ENCODE measurements at places on chromosomes 13 and 19. TPM values are rescaled to one million over a fixed set of nuclear protein-coding genes. Genes with fewer than 3 reads are reported as not detected.

DNA sequence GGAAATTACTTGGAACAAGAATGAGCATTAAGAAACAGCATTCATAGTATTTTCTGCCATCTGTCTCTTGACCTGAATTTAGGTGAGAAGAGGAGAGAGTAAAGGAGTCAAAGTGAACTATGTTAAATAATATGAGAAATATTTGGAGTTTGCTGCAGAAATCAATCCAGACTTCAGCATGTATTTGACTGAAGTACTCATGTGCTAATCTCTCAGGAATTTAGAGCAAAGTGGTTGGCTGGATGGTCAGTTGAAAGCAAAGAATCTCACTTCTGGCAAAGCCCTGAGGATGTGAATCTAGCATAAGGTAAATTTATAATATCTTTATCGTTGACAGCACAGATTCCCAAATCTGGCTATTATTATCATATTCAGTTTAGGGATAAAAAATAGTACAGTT, 394.3 kb downstream of the PCDH17 start:
- no peak for DNase-seq

- no peak for DNase-seq
Measured at GRCh38 chr19:12757544-12758274, 6.1 kb downstream of the BEST2 start.

DNA sequence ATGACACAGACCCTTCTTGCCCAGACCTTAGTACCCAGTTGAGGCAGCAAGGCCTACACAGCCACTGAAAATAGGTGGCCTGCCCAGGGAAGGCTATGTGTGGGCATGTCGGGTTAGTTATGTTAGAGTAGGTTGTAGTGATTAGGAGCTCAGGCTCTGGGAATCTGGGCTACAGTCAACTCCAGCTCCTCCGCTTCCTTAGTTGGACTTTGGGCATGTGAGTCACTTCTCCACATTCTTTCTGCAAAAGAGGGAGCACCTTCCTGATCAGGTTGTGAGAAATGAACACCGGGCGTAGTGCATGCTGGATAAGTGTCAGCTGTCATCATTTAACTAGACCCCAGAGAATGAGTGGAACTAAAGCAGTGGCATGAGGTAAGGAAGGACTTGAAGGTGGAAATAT, 64.8 kb downstream of the ARHGAP35 start:
- DNase-seq = no peak

DNA sequence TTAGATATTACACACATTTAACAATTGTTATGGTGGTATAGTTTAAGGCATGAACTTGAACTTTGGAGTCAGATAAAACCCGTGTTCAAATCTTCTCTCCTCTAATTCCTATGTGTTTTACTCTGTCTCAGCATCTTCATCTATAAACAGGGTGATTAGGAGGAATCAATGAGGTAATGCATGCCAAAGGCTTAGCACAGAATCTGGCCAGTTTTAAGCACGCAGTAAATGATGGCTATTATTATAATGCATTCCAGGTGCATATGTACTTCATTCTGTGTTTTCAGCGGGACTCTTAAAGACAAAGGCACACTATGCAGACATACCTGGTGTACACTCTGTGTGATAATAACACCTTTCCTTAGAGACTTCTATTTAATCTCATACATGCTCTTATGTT, 88.0 kb upstream of the FRY start:
- no peak for DNase-seq

DNA sequence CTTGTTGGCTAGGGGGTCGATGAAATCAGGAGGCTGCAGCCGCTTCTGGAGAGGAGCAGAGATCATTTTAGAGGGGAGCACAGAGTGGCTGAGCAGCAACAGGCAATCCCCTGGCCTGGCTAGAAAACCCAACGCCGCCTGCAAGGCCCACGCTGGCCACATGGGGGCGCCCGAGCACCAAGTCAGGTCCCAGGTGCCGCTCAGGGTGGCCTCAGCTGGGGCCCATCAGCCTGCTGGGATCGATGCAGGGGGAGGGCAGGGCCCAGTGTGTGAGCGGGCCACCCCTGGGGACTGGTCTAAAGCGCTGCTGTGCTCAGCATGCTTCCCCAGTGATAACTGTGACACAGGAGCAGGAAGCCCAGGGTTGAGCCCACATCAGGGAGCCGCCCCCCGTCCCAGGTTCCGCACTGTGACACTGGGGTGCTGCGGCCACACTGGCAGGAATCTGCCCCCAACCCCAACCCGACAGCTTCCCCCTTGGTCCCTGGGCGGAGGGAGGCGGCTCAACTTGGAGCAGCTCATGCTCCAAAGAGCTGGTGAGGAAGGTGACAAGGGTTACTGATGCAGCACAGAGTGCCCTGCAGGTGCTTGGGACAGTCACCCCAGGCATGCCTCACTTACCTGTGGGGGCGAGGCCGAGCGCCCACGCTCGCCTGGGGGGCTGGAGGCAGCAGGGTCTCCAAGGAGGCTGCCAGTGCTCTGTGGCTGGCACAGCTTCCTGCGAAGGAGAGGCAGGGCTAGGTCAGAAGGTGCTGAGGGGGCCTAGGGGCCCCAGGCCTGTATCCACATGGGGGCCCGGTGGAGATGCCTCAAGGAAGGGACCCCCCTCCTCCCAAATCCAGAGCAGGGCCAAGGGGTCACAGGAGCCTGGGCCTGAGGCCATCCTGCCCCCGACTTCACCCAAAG, 13.3 kb upstream of the ISYNA1 start:
- no peak for DNase-seq

Gene LRRC25
- 0.06 TPM for total RNA-seq

Gene KCNRG
- 0.14 TPM for total RNA-seq

Gene CRLF1
- 0.58 TPM for total RNA-seq

GRCh38 chr19:57357406-57357805, 5.9 kb upstream of the TRAPPC2B start:
- no peak for DNase-seq
